ENCODE measurements at places on chromosomes 7 and 10. TPM values are rescaled to one million over a fixed set of nuclear protein-coding genes. Genes with fewer than 3 reads are reported as not detected.

The ZRANB1 gene
- 35.5 TPM for total RNA-seq

The PTF1A gene
- total RNA-seq, result not detected

DNA sequence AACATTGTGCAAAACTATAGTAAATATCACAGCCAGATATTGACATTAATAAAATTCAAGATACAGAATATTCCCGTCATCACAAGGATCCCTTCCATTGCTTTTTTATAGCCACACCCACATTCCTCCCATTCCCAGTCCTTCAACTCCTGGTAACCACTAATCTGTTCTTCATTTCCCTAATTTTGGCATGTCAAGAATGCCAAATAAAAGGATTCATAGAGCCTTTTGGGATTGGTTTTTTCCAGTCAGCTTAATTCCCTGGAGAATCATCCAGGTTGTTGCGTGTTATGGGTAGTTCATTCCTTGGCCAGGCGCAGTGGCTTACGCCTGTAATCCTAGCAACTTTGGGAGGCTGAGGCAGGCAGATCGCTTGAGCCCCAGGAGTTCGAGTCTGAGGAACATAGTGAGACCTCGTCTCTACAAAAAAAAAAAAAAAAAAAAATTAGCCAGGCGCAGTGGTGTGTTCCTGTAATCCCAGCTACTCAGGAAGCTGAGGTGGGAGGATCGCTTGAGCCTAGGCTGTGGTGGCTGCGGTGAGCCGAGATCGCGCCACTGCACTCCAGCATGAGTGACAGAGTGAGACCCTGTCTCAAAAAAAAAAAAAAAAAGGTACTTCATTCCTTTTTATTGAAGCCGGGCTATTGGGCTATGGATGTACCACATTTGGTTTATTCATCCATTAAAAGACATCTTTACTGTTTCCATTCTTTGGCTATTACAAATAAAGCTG, 2.7 kb downstream of the OGDH start:
- H3K36me3 ChIP-seq, result no peaks in the 10 kb centered on the region
- H3K4me3 ChIP-seq, result no peak overlapping the region
- no peak overlapping the region for H3K27ac ChIP-seq
- no peak for ATAC-seq

DNA sequence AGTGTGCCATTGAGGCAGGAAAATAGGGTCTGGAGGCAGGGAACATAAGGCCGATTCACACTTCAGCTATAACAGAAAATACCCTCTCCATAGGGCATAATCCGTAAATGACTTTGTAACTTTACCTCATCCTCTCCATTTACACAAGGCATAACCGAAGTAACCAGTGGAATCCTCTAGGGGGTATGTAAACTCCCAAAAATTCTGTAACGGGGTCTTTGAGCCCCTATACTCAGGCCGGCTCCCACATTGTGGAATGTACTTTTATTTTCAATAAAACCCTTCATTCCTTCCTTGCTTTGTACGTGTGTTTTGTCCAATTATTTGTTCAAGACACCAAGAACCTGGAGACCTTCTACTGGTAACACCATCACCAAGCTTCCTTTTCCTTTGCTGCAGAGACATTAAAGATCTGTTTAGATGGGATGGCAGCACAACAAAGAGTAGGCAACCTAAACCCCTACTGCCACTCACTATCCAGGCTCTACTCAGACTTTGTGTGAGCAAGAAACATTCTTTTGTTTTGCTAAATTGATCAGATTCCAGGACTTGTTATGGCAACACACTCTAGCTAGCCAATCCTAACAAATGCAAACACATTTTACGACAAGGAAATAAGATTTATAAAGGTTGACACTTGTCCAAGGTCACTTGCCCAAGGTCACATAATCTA, 99.3 kb downstream of the DGKI start:
- no peaks in the 10 kb centered on the region for H3K36me3 ChIP-seq
- no peaks in the 10 kb centered on the region for H3K4me1 ChIP-seq
- ATAC-seq, result no peak
- H3K27ac ChIP-seq, result no peak overlapping the region

GRCh38 chr10:14571866-14572507, 202.7 kb downstream of the FAM107B start:
- ATAC-seq, result no peak
- no peak overlapping the region for H3K27ac ChIP-seq
- H3K4me3 ChIP-seq, result no peak overlapping the region
- no peaks in the 10 kb centered on the region for H3K4me1 ChIP-seq

GRCh38 chr10:24822590-24822989, 98.9 kb upstream of the ARHGAP21 start:
- H3K4me1 ChIP-seq, result no peaks in the 10 kb centered on the region
- H3K36me3 ChIP-seq, result no peaks in the 10 kb centered on the region
- ATAC-seq, result no peak
- H3K4me3 ChIP-seq, result no peak overlapping the region
- no peak overlapping the region for H3K27ac ChIP-seq

DNA sequence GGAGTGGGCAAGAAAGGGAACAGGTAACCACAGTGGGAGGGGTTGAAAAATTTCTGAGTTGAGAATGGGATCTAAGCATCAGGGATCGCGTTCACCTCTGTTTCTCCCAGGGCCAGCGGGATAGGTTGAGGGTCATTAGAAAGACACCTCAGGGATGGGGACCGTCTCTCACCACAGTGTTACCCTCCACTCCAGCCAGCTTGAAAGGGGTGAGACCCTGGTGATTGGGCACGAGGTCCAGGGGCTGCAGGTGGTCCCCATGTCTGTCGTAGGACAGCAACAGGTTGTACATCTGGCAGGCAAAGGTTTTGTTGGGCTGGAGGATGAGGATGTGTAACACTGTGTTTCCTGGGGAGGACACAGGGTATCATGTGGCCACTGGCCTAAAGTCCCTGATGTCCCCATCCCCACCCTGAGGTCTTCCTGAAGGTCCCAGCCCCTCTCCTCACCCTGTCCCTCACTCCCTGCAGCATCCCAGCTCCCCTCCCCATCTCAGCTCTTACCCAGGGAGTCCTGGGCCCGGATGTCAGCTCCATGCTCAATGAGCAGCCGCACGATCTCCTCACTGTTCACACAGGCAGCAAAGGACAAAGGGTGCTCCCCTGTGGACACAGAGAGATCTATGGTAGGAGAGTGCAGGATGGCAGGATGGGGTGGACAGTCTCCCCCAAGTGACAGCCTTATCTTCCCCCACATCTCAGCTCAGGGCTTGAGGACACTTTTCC, 9.1 kb downstream of the TRPV6 start:
- H3K4me1 ChIP-seq, result no peaks in the 10 kb centered on the region
- no peak for ATAC-seq
- no peaks in the 10 kb centered on the region for H3K36me3 ChIP-seq
- peaks cover 47% of the 10 kb centered on the region for H3K27me3 ChIP-seq
- H3K4me3 ChIP-seq, result no peak overlapping the region
- H3K27ac ChIP-seq, result no peak overlapping the region

Data from gastroesophageal sphincter (tissue), 4 donors.